ENCODE measurements at places on chromosomes 16 and 17.
A peak's percentile ranks its signal among the peaks of the same experiment; 100 is the strongest.

- no peak for DNase-seq
These were observed 32.9 kb downstream of the SRCIN1 start for GRCh38 chr17:38572669-38573365.

GRCh38 chr17:45784741-45785479 is 790 bp downstream of the CRHR1 start:
- DNase-seq = no peak

- DNase-seq = no peak
These were observed 890 bp upstream of the CLDN7 start for GRCh38 chr17:7262935-7263800.

GRCh38 chr17:39823407-39824054 is 40.6 kb downstream of the IKZF3 start:
- DNase-seq = no peak

DNA sequence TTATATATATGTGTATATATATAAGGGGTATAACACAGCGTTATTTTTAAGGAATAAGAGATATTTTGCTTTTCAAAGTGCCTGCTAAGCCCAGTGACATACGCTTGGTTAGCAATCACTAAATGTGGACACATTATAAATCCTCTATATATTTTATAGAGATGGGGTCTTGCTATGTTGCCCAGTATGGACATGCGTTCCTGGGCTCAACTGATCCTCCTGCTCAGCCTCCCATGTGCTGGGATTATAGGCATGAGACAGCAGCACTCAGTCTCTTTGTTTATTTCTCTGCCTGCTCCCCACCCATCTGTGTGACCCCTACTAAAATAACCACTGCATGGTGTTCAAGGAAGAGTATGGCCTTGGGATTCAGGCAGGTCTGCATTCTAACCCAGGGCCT is 63.4 kb downstream of the XYLT1 start:
- DNase-seq = no peak

DNA sequence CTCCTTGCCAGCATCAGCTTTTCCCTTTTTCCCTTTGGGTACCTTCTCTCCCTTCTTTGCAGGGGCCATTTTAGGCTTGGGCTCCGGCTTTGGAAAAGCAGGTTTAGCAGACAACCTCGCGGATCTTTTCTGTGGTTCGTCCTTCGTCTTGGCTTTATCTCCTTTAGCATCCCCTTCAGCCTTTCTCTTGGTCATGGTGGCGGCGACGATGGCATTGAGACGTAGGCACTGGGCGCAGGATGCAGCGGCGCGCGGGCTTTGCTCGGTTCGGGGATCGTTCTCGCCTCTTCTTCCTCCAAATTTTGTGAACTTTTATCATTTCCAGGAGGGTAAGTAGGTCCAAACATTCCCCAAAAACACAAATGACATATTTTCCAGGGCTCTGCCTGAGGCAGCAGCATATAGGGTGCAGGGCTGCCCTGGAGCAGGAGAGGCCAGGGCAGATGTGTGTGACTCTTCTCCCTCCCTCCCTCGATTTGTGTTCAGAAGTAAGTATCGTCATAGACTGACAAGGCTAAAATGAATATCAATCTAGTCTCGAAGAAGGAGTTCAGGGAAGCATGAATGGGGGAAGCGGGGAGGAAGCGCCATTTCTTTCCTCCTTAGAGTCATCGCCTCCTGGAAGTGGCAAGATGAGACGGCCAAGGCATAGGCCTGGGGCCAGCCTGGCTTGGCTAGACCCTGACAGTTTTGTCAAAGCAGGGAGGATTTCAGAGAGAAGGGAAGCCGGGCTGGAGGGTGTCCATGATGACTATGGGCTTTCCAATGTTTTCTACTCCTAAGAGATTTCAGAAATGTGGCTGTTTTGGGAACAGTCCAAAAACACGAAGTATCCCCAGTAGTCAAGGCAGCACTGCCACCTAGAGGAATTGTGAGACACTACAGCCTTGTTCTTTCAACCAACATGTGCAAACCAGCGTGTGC is 13.2 kb downstream of the CHCT1 start:
- DNase-seq = no peak

- DNase-seq = no peak
These were observed 3.6 kb downstream of the GSE1 start for GRCh38 chr16:85616607-85617321.

GRCh38 chr17:45991341-45991740 is 7.7 kb upstream of the STH start:
- no peak for DNase-seq

DNA sequence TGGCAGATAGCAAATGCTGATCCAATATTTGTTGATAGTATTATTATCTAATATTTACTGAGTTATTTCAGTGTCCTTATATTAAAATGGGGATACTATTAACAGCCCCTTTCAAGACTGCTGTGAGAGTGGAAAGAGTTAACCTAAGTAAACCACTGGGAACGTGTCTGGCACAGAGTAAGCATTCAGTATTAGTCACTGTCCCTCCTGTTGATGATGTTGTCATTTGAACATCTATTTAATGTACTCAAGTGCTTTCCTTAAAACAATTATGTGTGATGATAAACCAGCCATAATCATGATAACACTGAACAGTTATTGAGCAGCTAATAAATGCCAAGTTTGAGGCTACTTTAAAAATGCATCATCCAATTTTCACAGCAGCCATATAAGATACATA is 135.7 kb upstream of the XYLT1 start:
- no peak for DNase-seq

DNA sequence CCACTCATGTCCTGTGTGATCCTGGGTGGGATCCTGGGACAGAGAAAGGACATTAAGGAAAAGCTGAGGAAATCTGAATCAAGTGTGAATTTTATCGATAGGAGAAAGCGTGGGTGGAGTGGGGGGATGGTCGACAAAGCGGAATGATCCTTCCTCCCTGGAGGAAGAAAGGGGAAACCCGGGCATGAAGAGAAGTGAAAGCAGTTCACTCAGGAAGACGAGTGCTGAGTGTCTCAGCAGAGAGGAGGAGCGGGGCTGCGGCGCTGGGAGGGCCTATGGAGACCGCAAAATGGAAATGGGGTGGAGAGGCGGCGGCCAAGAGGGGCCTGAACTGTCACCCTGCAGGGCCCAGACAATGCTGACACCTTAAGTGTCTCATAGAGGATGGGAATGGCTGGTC is 8.7 kb downstream of the ZDHHC7 start:
- no peak for DNase-seq

GRCh38 chr16:62665269-62665668 is 629.0 kb upstream of the CDH8 start:
- DNase-seq = no peak

DNA sequence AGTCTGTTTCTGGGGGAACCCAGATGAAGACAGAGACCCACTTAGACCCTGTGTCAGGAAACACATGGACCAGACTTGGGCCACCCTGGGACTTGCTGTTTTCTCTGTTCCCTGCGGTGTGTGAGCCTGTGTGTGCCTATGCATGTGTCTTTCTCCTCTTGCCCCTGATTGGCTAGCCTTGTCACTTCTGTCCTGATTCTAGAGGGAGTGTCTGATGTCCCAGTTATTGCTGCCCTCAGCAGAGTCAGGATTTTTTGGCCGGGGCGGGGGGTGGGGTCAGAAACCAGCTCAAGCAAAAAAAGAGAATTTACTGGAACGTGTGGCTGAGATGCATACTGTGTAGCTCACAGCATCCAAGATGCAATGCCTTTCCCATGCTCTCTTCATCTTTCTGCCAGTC is 30.5 kb downstream of the PLCG2 start:
- DNase-seq = no peak

- DNase-seq = peak; percentile 30
These were observed 53.5 kb downstream of the SREBF1 start for GRCh38 chr17:17783116-17783824.

GRCh38 chr17:2137342-2138098 is 82.6 kb downstream of the HIC1 start:
- no peak for DNase-seq

- no peak for DNase-seq
These were observed 2103.1 kb downstream of the TP53TG3F start for GRCh38 chr16:35562471-35562870.

GRCh38 chr17:74822335-74822938 is 37.2 kb downstream of the GRIN2C start:
- no peak for DNase-seq

DNA sequence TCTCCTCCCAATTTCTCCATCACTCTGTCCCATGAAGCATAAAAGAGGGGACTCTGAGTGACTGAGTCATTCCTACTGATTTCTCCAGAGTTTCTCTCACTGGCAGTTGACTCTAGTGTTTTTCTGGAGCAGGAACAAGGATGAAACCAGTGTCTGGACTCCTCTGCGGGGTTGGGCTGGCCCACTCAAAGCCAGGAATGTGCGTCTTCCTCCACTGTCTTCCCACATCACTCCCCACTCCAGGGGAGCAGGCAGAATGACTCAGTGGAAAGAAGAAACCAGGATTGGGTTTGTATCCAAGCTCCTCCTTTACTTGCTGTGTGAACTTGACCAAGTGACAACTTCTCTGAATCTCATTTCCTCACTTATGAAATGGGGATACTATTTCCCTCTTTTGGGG is 497.5 kb upstream of the SALL1 start:
- DNase-seq = no peak

DNA sequence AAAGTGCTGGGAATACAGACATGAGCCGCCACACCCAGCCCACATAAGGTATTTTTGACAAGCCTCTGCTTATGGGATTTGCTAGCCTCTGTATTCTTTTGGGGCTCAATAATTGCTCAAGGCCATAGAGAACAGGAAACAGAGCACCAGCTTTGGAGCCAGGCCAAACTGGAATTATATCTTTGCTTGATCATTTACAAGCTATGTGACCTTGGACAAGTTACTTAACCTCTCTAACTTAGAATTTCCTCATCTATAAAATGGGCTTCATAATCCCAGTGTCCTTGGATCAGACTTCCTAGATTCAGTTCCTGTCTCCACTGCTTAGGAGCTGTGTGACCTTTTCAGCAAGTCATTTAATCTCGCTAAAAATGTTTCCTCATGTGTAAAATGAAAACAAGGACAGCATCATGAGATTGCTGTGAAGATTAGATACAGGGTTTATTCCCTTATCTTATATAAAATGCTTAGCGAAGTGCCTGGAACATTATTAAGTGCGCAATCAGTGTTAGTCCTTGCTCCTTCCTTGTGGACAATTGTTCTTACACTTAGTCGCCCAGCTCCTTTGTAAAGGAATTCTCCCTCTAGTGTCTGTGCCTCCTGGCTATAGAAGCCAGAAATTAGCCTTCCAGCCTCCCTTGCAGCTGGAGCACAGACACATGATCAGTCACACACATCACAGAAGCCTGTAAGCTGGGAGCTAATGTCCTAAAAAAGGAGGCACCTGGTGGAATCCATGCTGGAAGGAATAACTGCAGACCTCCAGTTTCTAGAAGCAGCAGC is 16.6 kb downstream of the KRT9 start:
- DNase-seq = no peak

DNA sequence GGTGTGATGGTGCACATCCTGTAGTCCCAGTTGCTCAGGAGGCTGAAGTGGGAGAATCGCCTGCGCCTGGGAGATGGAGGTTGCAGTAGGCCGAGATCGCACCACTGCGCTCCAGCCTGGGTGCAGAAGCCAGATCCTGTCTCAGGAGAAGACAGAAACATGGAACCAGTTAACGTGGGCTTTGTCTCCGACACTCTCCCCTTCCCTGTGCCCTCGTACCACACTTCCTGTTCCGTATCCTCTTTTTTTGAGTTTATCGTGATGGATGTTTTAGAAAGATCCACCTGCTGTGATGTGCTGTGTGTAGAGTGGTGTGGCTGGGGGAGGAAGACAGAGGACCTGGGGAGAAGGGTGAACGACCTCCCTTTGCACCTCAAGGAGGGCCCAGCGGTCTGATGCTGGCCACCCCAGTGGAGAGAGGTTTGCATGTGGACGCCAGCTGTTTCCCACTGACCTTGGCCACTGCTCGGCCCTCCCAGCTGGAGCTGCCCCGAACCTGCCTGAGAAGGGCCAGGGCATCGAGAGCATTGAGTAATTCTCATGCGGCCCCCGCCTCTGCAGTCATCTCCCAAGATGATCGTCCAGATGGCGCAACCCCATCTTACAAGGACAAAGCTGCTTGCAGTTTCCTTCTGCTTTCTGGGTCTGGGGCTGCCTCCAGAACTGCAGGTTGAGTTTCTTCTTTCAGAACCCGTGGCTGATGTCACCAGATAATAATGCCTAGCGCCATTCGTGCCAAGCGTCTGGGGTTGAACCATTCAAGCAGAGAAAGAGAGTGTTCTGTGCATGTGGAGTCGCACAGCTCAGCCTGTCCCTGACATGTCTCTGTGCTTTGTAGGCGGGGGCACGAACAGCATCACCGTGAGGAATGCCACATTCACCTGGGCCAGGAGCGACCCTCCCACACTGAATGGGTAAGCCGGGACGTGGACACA is 126.3 kb downstream of the ABCC1 start:
- DNase-seq = no peak

- peak; percentile 59 for DNase-seq
These were observed 45.6 kb downstream of the PRMT7 start for GRCh38 chr16:68356249-68356918.

DNA sequence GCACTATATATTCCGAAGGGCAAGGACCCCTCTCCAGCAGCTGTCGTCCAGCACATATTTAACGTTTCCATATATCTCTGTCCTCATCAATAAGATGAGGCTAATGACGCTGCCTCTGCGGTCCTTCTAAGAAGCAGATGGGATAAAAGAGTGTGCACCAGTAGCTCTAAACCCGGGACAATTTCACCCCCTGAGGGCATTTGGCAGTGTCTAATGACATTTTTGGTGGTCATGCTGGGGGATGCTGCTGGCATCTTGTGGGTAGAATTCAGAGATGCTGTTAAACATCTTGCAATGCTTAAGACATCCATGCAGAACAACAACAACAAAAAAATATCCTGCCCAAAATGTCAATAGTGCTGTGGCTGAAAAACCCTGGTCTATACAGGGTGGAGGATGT is 372.9 kb downstream of the CDH13 start:
- no peak for DNase-seq

DNA sequence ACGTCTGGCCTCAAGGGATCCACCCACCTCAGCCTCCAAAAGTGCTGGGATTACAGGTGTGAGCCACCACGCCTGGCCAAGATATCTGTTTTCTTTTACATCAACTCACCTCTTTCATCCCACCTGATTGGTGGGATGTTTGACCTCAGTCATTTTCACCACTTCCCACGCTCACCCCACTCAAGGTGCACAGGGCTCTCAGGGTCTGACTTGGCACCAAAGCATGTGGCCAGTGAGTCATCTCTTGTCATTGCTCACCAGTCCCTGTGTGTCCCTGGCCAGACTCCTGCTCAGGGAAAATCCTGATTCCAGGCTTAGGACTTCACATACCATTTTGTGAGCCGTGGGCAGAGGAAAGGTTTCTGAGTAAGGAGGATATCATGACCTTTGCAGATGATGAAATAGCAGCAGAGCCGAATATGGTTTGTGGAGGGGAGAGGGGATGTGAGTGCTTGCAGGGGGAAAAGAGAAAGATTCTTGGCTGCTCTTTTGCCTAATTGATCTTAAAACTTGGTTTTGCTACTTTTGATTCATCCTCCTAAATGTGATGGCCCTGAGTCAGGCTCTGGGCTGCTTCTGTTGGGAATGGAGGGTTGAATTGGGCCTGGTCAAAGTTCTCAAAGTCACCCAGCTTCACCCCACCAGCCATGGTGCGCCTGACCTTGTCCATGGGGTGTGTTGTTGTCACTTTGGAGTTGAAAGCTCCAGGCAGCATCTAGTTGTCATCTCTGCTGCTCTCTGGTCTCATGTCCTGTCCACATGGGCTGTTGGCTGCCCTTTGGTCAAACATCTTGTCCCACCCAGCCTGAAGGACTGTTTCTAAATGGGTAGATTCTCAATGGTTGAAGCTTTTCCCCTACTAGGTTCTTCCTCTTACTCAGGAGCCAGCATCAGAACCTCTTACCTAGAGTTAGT is 6.0 kb upstream of the KCNH6 start:
- no peak for DNase-seq

All from T-helper 17 cell (primary cell).